SJCRH30 (cell line): ENCODE measurements at places on chromosomes 5 and 9. TPM values are rescaled to one million over a fixed set of nuclear protein-coding genes. Genes with fewer than 3 reads are reported as not detected.

Gene CTSV
- total RNA-seq: 19.8 and 21.0 TPM in 2 replicates

Gene ZFP2
- 0.23 and 0.28 TPM in 2 replicates for total RNA-seq

DNA sequence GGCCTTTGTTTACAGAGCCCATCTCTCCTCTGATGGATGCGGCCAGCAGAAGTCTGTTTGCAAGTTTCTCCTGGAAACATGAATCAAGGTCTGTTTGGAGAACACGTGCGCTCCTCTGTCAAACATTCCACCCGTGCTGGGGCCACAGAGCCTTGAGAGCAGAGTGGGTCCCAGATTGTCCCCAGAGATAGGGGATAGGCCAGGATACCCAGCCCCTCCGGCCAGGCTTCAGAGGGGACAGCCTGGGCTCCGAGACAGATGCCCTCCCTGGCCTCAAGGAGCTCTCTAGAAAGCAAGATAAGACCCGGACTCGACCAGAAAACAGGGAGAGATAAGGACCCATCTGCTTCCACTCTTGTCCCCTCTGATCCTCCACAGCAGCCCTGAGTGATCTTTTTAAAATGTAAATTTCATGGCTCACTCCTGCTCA lies 40.4 kb upstream of the HAND1 start:
- no peak overlapping the region for H3K4me3 ChIP-seq
- peaks cover 10% of the 10 kb centered on the region for H3K27me3 ChIP-seq
- no peaks in the 10 kb centered on the region for H3K36me3 ChIP-seq
- H3K27ac ChIP-seq: no peak overlapping the region
- no peak for DNase-seq

DNA sequence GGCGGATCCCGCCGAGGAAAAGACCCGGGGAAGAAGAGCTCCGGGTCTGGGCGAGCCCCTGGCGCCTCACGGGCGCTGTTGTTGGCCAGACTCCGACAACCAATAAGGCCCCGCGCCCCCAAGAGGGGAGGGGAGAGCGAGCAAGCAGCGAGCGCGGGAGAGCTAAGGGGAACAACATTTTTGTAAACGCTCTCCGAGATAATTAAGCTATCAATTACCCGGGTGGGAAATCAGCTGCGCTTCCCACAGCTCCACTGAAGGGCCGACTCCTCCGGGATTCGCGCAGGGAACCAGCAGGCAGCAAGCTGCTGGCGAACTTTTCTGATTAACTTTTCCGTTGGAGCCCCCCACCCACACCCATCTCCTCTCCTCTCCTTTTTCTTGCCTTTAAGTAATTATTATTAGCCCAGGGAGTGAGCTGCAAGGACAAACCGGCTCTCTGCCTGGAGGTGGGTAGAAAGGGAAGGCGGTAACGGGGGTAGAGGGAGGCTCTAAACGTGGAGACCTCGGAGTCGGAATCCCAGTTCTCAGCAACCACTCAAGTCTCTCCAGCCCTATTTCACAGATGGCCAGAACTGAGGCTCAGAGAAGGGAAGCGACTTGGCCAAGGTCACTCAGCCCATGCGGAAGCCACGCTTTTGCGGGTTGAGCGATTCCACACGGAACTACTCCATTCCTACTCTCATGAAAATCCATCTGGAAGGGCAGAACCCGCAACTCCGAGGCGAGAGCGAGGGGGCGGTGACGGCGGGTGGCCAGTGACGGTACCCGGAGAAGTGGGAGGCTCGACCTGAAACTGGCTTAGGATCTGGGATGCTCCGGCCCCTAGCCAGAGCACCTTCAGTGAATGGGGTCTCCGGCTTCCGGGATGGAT lies 1.3 kb downstream of the ASTN2 start:
- peaks cover 4% of the 10 kb centered on the region for H3K4me1 ChIP-seq
- no peaks in the 10 kb centered on the region; the same call in 1 of the 2 replicates for H3K36me3 ChIP-seq
- peak overlapping the region; percentile 82 for H3K4me3 ChIP-seq
- H3K27me3 ChIP-seq: no peaks in the 10 kb centered on the region

Gene PGM5
- 113 and 119 TPM in 2 replicates for total RNA-seq

GRCh38 chr5:154455585-154455984 lies 9.8 kb downstream of the SAP30L start:
- H3K27ac ChIP-seq: no peak overlapping the region
- H3K4me3 ChIP-seq: no peak overlapping the region
- peaks cover 33% of the 10 kb centered on the region for H3K36me3 ChIP-seq
- no peaks in the 10 kb centered on the region for H3K27me3 ChIP-seq

Gene ADAMTS13
- 0.42 and 0.43 TPM in 2 replicates for total RNA-seq

DNA sequence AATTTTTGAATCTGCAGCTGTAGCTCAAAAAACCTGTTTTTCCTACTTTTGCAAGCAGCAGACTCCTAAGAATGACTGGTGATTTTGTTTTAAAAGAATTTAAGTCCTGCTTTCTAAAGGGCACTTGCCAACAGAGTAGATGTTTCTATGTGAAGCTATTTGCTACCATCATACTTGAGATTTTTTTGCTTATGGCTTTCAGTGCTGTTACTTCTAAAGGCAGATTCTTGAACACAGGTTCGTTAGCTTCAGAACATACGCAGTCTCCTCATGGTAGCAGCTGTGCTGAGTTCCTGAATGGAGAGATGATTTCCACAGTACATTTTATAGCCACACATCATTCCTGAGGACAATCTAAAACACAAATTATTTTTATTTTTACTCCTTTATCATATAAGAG lies 24.4 kb upstream of the ELL2 start:
- no peak overlapping the region for H3K4me3 ChIP-seq
- no peaks in the 10 kb centered on the region for H3K4me1 ChIP-seq
- no peaks in the 10 kb centered on the region for H3K36me3 ChIP-seq
- H3K27me3 ChIP-seq: no peaks in the 10 kb centered on the region

GRCh38 chr5:156241266-156241665 lies 85.7 kb upstream of the SGCD start:
- no peaks in the 10 kb centered on the region for H3K4me1 ChIP-seq
- H3K36me3 ChIP-seq: no peaks in the 10 kb centered on the region
- H3K4me3 ChIP-seq: no peak overlapping the region
- H3K27me3 ChIP-seq: no peaks in the 10 kb centered on the region

DNA sequence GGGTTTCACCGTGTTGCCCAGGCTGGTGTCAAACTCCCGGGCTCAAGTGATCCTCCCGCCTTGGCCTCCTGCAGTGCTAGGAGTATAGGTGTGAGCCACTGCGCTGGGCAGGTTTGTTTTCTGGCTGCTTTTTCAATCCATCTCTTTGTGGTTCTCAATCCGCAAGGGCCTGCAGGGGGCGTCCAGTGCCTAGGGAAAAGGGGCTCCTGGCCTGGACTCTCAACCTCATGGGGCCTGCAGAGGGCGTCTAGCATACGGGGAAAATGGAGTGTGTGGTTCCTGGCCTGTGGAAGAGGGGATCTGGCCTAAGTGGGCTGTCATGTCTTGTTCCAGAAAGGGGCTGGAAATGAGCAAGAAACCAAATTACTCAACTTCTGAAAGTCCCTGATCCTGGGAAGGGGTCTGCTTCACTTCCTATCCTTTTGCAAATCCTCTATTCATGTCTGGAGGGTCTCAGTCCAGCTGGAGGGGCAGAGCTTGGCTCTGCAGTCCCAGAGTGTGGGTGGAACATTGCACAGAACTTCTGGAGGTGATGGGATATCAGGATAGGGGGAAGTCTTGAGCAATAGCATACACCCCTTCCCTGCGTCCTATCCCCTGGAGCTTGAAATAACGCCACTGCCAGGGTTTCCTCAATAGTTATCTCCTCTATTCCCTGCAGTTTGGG lies 12.7 kb upstream of the CCL27 start:
- H3K27me3 ChIP-seq: no peaks in the 10 kb centered on the region
- no peaks in the 10 kb centered on the region for H3K4me1 ChIP-seq
- no peaks in the 10 kb centered on the region for H3K36me3 ChIP-seq
- DNase-seq: peak; percentile 66
- no peak overlapping the region for H3K27ac ChIP-seq
